ENCODE measurements at places on chromosomes 4 and X. TPM values are rescaled to one million over a fixed set of nuclear protein-coding genes. Genes with fewer than 3 reads are reported as not detected.

The CCDC149 gene
- 5.6 TPM for total RNA-seq

DNA sequence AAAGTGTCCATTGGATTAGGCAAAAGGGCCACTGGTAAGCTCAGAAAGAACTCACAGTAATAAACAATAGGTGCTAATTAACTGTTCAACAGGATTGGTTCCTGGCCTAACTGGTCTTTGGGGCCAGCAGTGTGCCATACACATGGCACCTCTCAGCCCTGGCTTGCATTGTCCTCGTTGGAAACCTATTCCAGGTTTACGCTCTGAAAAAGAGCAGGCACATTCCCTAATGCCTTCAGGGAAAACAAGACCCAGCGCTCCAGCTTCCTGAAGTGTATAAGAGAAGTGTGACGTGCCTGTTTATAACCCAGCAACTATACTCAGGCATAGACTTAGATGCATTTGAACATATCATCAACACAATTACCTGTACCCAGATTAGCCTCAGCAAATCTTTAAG lies 51.9 kb upstream of the RBM47 start:
- H3K4me3 ChIP-seq, result no peak overlapping the region
- no peaks in the 10 kb centered on the region for H3K4me1 ChIP-seq
- no peak for DNase-seq

GRCh38 chr4:821631-822030 lies 4.3 kb downstream of the CPLX1 start:
- DNase-seq, result no peak
- peaks cover 12% of the 10 kb centered on the region for H3K4me1 ChIP-seq
- H3K36me3 ChIP-seq, result no peaks in the 10 kb centered on the region
- H3K4me3 ChIP-seq, result no peak overlapping the region
- H3K27me3 ChIP-seq, result peaks cover 69% of the 10 kb centered on the region

- H3K4me1 ChIP-seq, result no peaks in the 10 kb centered on the region
- no peak overlapping the region for H3K4me3 ChIP-seq
- H3K27me3 ChIP-seq, result no peaks in the 10 kb centered on the region
- no peak overlapping the region for H3K27ac ChIP-seq
- no peaks in the 10 kb centered on the region for H3K36me3 ChIP-seq
- DNase-seq, result no peak
These were observed 7.6 kb upstream of the SYTL5 start for GRCh38 chrX:37998586-37999262.

- no peak overlapping the region for H3K27ac ChIP-seq
- H3K27me3 ChIP-seq, result no peaks in the 10 kb centered on the region
- no peaks in the 10 kb centered on the region for H3K36me3 ChIP-seq
- H3K4me3 ChIP-seq, result no peak overlapping the region
- no peak for DNase-seq
These were observed 53.1 kb downstream of the ZNF732 start for GRCh38 chr4:252065-252601.

DNA sequence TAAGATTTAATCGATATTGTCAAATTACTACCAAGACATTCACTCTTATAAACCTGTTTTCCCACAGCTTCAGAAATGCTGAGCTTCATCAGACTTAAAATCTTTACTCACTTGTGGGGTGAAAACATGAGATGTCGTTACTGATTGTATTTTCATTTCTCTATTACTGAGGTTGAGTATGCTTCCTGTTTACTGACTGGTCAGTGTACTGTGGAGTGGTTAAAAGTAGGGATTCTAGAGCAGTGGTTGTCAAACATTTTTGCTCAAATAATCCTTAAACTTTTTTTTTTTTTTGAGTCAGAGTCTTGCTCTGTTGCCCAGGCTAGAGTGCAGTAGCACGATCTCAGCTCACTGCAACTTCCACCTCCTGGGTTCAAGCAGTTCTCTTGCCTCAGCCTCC lies 50.3 kb downstream of the NSUN7 start:
- H3K4me1 ChIP-seq, result no peaks in the 10 kb centered on the region
- H3K36me3 ChIP-seq, result no peaks in the 10 kb centered on the region
- no peak for DNase-seq
- H3K4me3 ChIP-seq, result no peak overlapping the region
- H3K27me3 ChIP-seq, result no peaks in the 10 kb centered on the region

The FGF2 gene
- 1.9 TPM for total RNA-seq

GRCh38 chr4:186725469-186726425 lies 2.1 kb upstream of the FAT1 start:
- peak overlapping the region; percentile 90 for H3K4me3 ChIP-seq
- DNase-seq, result peak; percentile 87
- H3K27ac ChIP-seq, result peak overlapping the region; percentile 95
- peaks cover 13% of the 10 kb centered on the region for H3K27me3 ChIP-seq

The GYG2 gene
- 3.2 TPM for total RNA-seq

DNA sequence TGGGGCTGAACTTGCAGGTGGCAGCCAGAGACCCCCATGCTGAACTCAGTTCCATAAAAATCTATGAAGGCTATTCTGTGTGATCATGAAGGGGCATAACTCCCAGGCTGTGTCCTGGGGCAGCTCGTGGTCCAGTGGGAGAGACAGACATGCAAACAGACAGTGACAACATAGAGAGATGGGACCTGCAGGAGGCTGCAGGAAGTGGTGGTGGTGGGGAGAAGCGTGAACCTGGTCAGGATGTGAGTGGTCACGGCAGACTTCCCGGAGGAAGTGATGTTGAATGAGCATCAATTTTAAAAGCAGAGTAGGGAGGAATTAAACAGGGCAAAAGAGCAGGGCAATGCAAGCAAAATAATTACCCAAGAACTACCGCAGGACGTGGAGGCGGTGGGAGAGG lies 23.2 kb upstream of the SORCS2 start:
- H3K36me3 ChIP-seq, result no peaks in the 10 kb centered on the region
- no peak overlapping the region for H3K4me3 ChIP-seq
- no peak for DNase-seq
- H3K27me3 ChIP-seq, result no peaks in the 10 kb centered on the region

- H3K4me1 ChIP-seq, result no peaks in the 10 kb centered on the region
- H3K36me3 ChIP-seq, result no peaks in the 10 kb centered on the region
- no peaks in the 10 kb centered on the region for H3K27me3 ChIP-seq
- no peak overlapping the region for H3K27ac ChIP-seq
- DNase-seq, result no peak
These were observed 202.7 kb upstream of the POU3F4 start for GRCh38 chrX:83305381-83305780.

- H3K27me3 ChIP-seq, result no peaks in the 10 kb centered on the region
- no peak for DNase-seq
- H3K4me1 ChIP-seq, result no peaks in the 10 kb centered on the region
- H3K27ac ChIP-seq, result no peak overlapping the region
- H3K4me3 ChIP-seq, result no peak overlapping the region
These were observed 409.2 kb upstream of the FGF13 start for GRCh38 chrX:139120760-139121159.

The CFAP299 gene
- not detected for total RNA-seq

The SGCB gene
- 26.4 TPM for total RNA-seq

The FAT1 gene
- total RNA-seq, result 407 TPM

The SRPK3 gene
- 1.8 TPM for total RNA-seq

- H3K4me1 ChIP-seq, result no peaks in the 10 kb centered on the region
- H3K27me3 ChIP-seq, result no peaks in the 10 kb centered on the region
These were observed 32.0 kb upstream of the ANXA5 start for GRCh38 chr4:121728798-121729226.

DNA sequence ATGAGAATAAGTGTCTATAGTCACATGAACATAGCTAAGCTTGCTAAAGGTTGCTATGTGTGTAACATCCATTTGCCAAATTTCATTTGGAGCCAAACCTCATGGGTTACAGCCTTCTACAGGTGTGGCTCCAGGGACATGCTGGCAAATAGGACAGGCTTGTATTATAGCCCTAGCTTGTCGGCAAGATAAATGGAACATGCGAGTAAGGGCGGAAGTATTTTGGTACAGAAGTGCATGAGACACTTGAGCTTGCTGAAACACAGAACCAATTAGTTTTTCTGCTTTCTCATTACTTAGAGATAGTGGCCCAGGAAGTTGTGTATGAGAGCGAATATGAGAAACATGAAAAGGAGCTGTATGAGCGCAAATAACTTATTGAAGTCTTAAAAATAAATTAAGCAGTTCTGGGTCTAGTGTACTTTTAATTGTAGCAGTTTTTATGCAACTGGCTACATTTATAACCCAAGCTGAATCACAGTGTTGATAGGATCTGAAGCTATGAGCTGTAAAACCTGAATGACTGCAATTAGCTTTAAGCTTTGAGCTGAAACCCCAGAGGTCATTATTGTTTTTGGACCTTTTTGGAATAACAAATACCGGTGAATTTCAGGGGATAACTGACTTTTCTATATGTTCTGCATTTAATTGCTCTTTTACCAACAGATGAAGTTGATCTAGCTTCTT lies 64.6 kb downstream of the KDM5C start:
- H3K4me3 ChIP-seq, result no peak overlapping the region
- DNase-seq, result peak; percentile 16
- H3K27ac ChIP-seq, result peak overlapping the region; percentile 26
- H3K36me3 ChIP-seq, result no peaks in the 10 kb centered on the region
- H3K27me3 ChIP-seq, result no peaks in the 10 kb centered on the region

The EREG gene
- total RNA-seq, result 4.0 TPM
